ENCODE measurements at places on chromosomes 1 and 21.

GRCh38 chr1:64564891-64565290 is 95.0 kb downstream of the CACHD1 start:
- DNase-seq = no peak

DNA sequence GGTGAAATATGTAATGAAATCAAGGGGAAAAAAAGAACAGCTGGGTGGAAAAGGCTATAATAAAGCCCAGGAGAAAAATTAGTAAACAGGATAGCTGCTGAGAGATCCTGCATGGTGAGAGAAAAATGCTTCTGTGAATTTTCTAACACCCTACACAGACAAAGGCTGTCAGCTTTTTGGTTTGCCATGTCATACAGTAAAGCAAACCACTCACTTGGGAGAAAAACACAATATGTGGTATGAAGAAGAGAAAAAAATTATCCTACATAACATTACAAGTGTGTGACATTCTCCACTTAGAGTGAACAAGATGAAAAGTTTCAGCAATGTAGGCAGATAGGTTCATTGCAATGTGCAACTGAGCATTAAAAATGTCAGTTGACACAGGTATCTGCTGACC is 133.6 kb downstream of the PLPPR4 start:
- DNase-seq = no peak

GRCh38 chr1:168476588-168477385 is 67.0 kb downstream of the XCL2 start:
- no peak for DNase-seq

GRCh38 chr1:200306944-200307754 is 102.7 kb downstream of the ZNF281 start:
- DNase-seq = peak; percentile 70

- DNase-seq = no peak
Observed at GRCh38 chr1:29050166-29050565, 73.5 kb downstream of the TMEM200B start.

GRCh38 chr1:169060919-169061639 is 45.4 kb upstream of the ATP1B1 start:
- no peak for DNase-seq

All from K562 (cell line).